ENCODE measurements at places on chromosomes 6 and 20. TPM values are rescaled to one million over a fixed set of nuclear protein-coding genes. Genes with fewer than 3 reads are reported as not detected.
A peak's percentile ranks its signal among the peaks of the same experiment; 100 is the strongest.

GRCh38 chr6:161080263-161080970, 88.8 kb downstream of the MAP3K4 start:
- no peak overlapping the region for H3K4me3 ChIP-seq
- DNase-seq, result no peak
- H3K4me1 ChIP-seq, result peaks cover 9% of the 10 kb centered on the region
- peak overlapping the region; percentile 68 for H3K27ac ChIP-seq

Gene SMOC2
- total RNA-seq, result not detected

Gene FUCA2
- total RNA-seq, result 20.9 TPM

- peaks cover 22% of the 10 kb centered on the region for H3K27me3 ChIP-seq
- no peak for DNase-seq
- no peak overlapping the region for H3K4me3 ChIP-seq
- H3K4me1 ChIP-seq, result no peaks in the 10 kb centered on the region
Measured at GRCh38 chr6:100427452-100427851, 37.3 kb downstream of the SIM1 start.

- H3K27me3 ChIP-seq, result no peaks in the 10 kb centered on the region
- H3K4me3 ChIP-seq, result no peak overlapping the region
- H3K27ac ChIP-seq, result no peak overlapping the region
- no peak for DNase-seq
- H3K4me1 ChIP-seq, result peaks cover 5% of the 10 kb centered on the region
- peaks cover 63% of the 10 kb centered on the region for H3K36me3 ChIP-seq
Measured at GRCh38 chr6:36501686-36502085, 45.6 kb downstream of the STK38 start.

GRCh38 chr6:193180-193579, 99.1 kb upstream of the DUSP22 start:
- peak overlapping the region; percentile 5 for H3K27ac ChIP-seq
- no peak overlapping the region for H3K4me3 ChIP-seq
- DNase-seq, result no peak
- peaks cover 67% of the 10 kb centered on the region for H3K4me1 ChIP-seq

GRCh38 chr6:41713159-41713649, 22.2 kb downstream of the TFEB start:
- peaks cover 14% of the 10 kb centered on the region for H3K4me1 ChIP-seq
- no peaks in the 10 kb centered on the region for H3K27me3 ChIP-seq
- DNase-seq, result no peak
- no peak overlapping the region for H3K4me3 ChIP-seq

GRCh38 chr20:50089787-50090177, 23.2 kb downstream of the UBE2V1 start:
- peaks cover 49% of the 10 kb centered on the region for H3K36me3 ChIP-seq
- no peak overlapping the region for H3K4me3 ChIP-seq
- H3K27me3 ChIP-seq, result no peaks in the 10 kb centered on the region
- no peak overlapping the region for H3K27ac ChIP-seq
- H3K4me1 ChIP-seq, result peaks cover 23% of the 10 kb centered on the region
- no peak for DNase-seq

Gene C6orf15
- total RNA-seq, result not detected

Gene COL21A1
- total RNA-seq, result not detected

Gene CD93
- 1.9 TPM for total RNA-seq

DNA sequence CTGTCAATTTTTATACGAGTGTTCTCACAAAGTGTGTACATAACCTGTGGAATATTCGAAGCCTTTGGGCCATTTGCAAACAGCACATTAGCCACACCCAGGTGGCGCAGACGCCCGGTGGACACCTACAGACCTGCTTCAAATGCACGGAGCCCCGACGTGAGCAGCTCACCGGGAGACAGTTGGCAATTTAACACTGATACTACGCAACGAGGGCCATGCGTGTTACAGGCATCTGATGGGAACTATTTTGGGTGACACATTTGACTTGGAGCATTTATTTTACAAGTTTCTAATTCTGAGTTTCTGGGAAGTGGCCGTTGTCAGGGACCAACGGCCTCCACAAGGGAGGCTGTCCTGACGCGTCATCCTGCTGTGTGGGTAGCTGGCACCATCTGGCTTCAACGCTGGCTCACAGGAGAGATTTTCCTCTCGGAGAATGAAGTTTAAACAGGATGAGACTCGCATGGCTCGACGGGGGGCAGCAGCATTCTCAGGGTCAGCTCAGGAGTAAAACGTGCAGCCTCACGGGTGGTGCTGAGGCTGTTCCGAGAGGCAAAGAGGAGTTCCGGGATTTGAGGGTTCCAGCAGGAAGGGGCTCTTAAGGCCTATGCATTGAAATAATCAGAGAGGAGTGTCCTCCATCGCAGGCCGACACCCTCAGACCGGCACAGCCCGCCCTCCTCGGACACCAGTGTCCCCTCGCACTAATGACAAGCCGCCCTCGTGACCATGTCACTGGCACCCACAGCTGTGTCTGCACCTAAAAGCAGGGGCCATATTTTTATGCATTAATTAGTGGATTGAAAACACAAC, 207.4 kb downstream of the DLL1 start:
- H3K4me1 ChIP-seq, result peaks cover 12% of the 10 kb centered on the region
- H3K36me3 ChIP-seq, result no peaks in the 10 kb centered on the region
- DNase-seq, result no peak

DNA sequence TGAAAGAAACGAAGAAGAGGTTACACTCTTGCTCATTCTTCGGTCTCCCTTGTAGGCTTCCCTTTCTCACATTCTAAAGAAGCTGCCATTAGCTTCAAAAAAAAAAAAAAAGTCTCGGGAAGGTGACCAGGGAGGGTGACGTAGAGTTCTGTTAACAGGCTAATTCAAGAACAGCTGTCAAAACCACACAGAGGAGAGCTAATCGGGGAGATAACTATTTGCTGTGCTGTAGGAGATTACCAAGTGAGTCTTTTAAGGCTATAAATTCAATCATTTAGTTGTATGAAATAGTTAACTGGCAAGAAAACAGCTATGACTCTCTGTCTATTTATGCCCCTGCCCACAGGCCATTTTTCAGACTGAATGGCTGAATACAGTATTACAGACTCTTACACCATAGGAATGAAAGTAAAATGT, 256.8 kb downstream of the SYNE1 start:
- H3K27me3 ChIP-seq, result peaks cover 12% of the 10 kb centered on the region
- no peak overlapping the region for H3K27ac ChIP-seq
- no peaks in the 10 kb centered on the region for H3K4me1 ChIP-seq
- H3K36me3 ChIP-seq, result no peaks in the 10 kb centered on the region
- H3K4me3 ChIP-seq, result no peak overlapping the region

Gene COL19A1
- total RNA-seq, result 0.14 TPM

DNA sequence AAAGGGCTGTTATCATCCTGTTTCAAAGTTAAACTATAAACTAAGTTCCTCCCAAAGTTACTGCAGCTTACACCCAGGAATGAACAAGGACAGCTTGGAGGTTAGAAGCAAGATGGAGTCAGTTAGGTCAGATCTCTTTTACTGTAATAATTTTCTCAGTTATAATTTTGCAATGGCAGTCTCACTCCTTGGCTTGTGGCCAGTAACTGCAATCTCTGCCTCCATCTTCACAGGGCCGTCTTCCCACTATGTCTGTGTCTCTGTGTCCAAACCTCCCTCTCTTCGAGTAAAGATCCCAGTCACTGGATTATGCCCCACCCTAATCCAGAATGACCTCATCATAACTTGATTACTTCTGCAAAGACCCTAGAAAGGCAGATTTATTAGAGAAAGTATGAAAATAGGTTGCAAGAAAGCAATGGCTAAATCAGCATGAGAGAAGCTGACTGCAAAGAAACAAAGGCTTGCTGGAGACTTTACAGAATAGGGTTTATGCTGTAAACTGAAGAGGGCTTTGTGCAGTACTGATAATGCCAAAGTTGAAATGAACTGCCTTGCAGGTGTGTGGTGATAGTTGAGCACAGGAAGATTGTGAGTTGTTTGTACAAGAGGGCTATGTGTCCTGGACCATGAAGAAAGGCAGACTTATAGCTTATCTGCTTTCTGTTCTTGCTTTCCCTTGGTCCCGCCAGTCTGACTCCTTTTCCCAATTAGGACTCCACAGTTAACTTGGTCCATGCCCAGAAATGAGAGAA, 28.4 kb downstream of the GPX6 start:
- peaks cover 47% of the 10 kb centered on the region for H3K27me3 ChIP-seq
- no peak overlapping the region for H3K27ac ChIP-seq
- DNase-seq, result no peak
- no peaks in the 10 kb centered on the region for H3K36me3 ChIP-seq

- H3K27me3 ChIP-seq, result peaks cover 10% of the 10 kb centered on the region
- peaks cover 2% of the 10 kb centered on the region for H3K4me1 ChIP-seq
- DNase-seq, result no peak
- no peak overlapping the region for H3K27ac ChIP-seq
Measured at GRCh38 chr20:46607191-46607848, 43.9 kb downstream of the SLC13A3 start.

Gene MYMX
- not detected for total RNA-seq

Gene HLA-DPA1
- total RNA-seq, result 58.9 TPM

DNA sequence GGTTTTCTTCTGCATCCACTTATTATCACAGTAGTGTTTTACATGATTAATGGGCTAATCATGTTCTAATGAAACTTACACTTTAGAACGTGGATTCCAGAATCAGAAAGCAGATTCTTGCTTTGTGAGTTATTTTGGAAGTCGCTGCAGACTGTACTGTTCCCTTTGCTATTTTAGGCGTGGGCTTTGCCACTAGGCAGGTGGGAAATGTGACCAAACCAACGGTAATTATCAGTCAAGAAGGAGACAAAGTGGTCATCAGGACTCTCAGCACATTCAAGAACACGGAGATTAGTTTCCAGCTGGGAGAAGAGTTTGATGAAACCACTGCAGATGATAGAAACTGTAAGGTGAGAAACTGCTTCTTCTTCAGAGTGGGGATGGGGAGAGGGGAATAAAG, 598 bp downstream of the FABP7 start:
- H3K4me1 ChIP-seq, result no peaks in the 10 kb centered on the region
- H3K27me3 ChIP-seq, result peaks cover 35% of the 10 kb centered on the region
- no peak overlapping the region for H3K27ac ChIP-seq
- no peaks in the 10 kb centered on the region for H3K36me3 ChIP-seq
- no peak for DNase-seq
- no peak overlapping the region for H3K4me3 ChIP-seq

DNA sequence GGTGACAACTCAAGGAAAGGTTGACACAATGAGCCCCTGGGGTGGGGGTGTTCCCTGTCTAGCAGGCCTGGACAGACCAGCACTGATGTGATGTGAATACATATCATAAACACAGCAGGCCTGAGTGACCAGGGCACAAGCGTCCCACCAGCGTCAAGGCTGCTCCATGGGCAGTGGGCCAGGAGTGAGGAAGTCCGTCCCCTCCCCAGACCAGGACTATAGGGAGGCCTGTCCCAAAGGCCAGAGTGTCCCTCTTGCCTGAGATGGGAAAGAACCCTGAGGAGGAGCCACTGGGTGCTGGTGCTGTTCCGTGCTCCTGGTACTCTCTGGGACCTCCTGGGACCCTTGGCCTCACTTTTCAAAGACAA, 44.6 kb downstream of the RRBP1 start:
- H3K27ac ChIP-seq, result no peak overlapping the region
- no peaks in the 10 kb centered on the region for H3K27me3 ChIP-seq
- peaks cover 22% of the 10 kb centered on the region for H3K36me3 ChIP-seq
- DNase-seq, result no peak
- H3K4me3 ChIP-seq, result no peak overlapping the region

DNA sequence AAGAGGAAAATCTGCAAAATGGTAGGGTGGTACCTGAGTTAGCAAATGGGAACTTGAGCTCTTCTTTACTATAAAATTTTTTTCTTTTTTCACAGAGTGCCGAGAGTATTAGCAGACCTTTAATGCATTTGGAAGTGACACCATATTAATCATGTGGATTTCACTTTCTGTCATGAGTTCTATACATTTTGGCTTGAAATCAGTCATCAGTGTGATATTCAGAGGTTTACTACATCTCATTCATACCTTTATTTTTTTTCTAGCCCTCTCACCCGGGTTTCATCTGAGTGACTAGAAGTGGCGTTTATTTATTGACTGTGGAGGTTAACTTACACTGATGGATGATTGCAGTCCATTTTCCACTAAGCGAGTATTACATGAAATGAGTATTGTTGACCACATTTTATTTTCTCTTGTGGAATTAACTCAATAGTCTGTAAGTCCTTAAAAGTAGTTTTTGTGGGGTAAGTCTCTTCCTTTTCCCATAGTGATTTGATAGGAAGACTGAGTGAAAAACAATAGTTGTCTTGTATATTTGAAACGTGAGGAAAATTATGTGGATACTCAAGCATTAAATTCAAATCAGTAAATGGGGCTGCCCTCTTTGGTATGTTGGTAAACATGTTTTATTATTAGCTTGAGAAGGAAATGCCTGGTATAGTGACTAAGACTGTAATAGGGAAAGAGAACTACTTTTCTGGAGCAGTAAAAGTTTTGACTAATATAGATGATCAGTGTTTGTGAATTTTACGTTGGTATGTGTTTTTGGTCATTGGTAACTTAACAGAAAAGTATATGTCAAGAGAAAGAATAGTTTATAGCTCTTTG, 55.5 kb downstream of the JARID2 start:
- no peak for DNase-seq
- H3K4me3 ChIP-seq, result peak overlapping the region; percentile 22
- peak overlapping the region; percentile 68 for H3K27ac ChIP-seq
- peaks cover 57% of the 10 kb centered on the region for H3K36me3 ChIP-seq
- no peaks in the 10 kb centered on the region for H3K27me3 ChIP-seq
- peaks cover 77% of the 10 kb centered on the region for H3K4me1 ChIP-seq

DNA sequence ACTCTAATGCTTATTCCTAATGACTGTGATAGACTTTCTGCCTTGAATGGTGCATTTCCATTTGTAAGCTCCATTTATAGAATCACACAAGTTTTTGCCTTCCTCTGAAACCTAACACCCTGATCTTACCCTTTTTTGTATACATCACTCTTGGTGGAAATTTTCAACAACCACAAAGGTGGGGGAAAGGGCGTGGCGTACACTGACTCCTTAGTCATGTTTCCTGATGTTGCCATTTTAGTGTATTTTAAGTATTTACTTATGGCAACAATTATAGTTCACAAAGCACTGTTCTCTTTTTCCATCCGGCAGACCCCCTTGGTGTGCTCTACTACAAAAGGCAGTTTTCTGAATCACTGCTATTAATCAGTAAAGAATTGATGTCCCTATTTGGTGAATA, 92.0 kb downstream of the ATXN1 start:
- peak; percentile 71 for DNase-seq
- H3K4me3 ChIP-seq, result peak overlapping the region; percentile 68
- H3K36me3 ChIP-seq, result peaks cover 64% of the 10 kb centered on the region
- H3K4me1 ChIP-seq, result peaks cover 71% of the 10 kb centered on the region

- H3K27me3 ChIP-seq, result no peaks in the 10 kb centered on the region
- H3K27ac ChIP-seq, result no peak overlapping the region
- no peak for DNase-seq
- H3K4me3 ChIP-seq, result no peak overlapping the region
Measured at GRCh38 chr6:50589751-50590470, 123.4 kb upstream of the TFAP2D start.

- peaks cover 3% of the 10 kb centered on the region for H3K27me3 ChIP-seq
- H3K4me1 ChIP-seq, result peaks cover 6% of the 10 kb centered on the region
- no peak overlapping the region for H3K4me3 ChIP-seq
- no peak for DNase-seq
- no peaks in the 10 kb centered on the region for H3K36me3 ChIP-seq
Measured at GRCh38 chr6:128305976-128306375, 214.4 kb downstream of the PTPRK start.

Gene C6orf141
- not detected for total RNA-seq

GRCh38 chr6:17490724-17491123, 97.3 kb downstream of the CAP2 start:
- H3K36me3 ChIP-seq, result no peaks in the 10 kb centered on the region
- H3K4me1 ChIP-seq, result peaks cover 1% of the 10 kb centered on the region
- peaks cover 15% of the 10 kb centered on the region for H3K27me3 ChIP-seq
- no peak for DNase-seq
- no peak overlapping the region for H3K27ac ChIP-seq

Data from activated T-helper 2 cell treated with anti-CD3 and anti-CD28 coated beads, Interferon-gamma antibody, Interleukin-2, Interleukin-4, amounts not matched to agents 10 μg/mL and 5 μg/mL and 100 μg/mL, durations not matched to agents 14 hours and 24 hours and 36 hours (primary cell).